RPMI7951 (cell line): ENCODE measurements at places on chromosomes 13 and 19.
A peak's percentile ranks its signal among the peaks of the same experiment; 100 is the strongest.

GRCh38 chr19:55198651-55199050 is 10.7 kb downstream of the PTPRH start:
- no peak for DNase-seq

GRCh38 chr19:47447470-47448359 is 24.0 kb downstream of the SLC8A2 start:
- peak; percentile 56 for DNase-seq

DNA sequence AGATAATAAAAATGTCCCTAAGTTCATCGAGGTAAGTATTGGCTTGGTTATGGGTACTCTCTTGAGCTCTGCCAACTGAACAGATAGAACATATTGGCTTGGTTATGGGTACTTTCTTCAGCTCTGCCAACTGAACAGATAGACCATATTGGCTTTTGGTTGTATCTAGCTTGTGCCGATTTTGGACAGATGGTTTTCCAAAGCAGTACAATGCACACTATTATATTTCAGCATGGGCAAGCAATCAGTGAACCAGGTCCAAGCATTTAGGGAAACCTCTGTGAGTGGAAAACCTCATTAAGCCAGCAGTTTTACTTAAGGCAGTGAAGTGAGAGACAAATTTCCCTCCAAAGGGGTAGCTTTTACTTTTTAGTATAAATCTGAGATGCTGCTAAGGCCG is 1440.5 kb upstream of the SPRY2 start:
- DNase-seq, result no peak

DNA sequence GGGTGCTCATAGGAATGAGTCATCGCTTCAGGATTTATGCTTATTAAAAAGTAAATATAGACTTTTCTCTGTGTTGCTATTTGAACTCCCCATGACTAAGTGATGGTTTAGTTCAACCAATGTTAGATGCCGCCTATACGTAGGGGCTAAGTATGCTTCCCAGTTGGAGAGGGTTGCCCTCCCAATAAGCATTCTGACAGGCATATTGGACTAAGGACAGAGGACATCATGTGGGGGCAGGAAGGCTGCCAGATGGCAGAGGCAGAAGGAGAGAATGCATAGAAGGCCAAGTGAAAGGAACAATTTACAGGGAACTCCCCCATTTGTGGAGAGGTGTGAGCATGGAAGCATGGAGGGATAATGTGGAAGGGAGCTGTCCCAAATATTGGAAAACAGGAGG is 318.4 kb upstream of the OBI1 start:
- DNase-seq, result no peak

GRCh38 chr19:4897146-4897545 is 5.5 kb downstream of the ARRDC5 start:
- no peak for DNase-seq

GRCh38 chr19:40466219-40466984 is 399 bp upstream of the SPTBN4 start:
- no peak for DNase-seq

GRCh38 chr13:39020853-39021462 is 16.9 kb downstream of the PROSER1 start:
- DNase-seq, result no peak

DNA sequence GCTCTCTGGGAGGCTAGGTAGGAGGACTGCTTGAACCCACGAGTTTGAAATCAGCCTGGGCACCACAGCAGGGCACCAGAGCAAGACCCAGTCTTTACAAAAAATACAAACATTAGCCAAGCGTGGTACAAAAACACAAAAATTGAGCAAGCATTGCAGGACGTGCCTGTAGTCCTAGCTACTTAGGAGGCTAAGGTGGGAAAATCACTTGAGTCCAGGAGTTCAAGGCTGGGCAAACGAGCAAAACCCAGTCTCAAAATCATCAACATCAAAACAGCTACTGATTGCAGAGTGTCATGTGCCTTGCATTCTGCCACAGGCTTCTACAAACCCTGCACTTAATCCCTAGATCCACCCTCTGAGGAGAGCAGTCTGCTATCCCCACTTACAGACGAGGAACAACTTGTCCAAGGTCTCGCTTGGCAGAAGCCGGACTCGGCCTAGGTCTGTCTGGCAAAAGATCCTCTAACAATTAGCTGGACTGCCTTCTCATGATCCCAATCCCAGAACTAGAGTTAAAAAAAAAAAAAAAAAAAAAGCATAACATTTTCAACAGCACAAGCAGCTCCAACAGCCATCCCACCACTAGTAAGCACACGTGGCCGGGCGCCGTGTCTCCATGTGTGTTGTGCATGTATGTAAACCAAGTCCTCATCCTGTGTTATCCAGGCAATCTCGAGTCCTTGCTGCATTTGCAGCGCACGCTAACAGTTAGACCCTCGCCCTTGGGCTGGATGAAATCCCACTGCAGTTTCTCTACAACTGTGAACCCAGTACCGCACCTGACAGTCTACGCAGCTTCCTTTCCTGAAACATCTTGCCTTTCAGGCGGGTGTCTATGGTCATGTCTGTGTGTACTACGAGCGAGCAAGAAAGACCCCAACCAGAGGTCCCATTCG is 2.0 kb downstream of the PPP6R1 start:
- DNase-seq, result no peak

DNA sequence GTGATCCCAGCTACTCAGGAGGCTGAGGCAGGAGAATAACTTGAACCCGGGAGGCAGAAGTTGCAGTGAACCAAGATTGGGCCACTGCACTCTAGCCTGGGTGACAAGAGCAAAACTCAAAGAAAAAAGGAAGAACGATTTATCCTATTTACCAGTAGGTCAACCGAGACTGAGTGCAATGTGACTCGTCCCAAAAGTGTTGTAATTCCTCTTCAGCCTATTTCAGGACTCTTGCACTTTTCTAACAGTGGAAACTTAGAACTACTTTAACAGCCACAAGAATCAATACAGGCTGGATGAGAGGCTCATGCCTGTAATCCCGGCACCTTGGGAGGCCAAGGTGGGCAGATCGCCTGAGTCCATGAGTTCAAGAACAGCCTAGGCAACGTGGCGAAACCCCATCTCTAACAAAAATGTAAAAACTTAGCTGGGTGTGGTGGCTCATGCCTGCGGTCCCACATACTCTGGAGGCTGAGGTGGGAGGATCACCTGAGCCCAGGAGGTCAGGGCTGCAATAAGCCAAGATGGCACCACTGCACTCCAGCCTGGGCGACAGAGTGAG is 4.3 kb upstream of the NR1H2 start:
- DNase-seq, result no peak

GRCh38 chr13:19156013-19156825 is 25.4 kb downstream of the TUBA3C start:
- DNase-seq, result no peak

DNA sequence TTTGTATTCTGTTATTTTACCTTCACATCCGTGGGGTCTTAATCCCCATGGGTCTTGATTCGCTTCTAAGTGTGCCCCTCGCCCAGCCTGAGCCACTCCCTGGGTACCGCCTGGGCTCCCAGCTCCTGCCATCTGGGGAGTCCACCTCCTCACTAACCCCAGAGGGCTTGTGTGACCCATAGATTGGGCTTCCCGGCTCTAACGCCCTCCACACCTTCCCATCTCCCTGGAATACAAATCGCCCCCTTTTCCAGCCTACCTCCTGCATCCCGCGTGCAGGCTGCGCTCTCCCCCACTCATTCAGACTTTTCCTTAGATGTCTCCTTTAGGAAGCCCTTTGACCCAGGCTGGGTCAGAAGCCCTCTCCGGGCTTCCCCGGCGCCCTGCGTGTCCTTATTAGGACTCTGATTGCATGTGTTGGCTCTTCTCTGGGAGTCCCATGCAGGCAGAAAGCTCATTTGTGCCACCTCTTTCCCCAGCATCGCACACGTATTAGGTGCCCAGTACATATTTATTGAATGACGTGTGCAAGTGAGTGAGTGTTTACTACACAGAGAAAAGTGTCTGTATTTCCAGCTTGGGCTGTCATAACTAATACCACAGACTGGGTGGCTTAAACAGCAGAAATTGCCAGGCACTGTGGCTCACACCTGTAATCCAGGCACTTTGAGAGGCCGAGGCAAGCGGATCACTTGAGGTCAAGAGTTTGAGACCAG is 757 bp downstream of the CCDC124 start:
- DNase-seq, result peak; percentile 39

DNA sequence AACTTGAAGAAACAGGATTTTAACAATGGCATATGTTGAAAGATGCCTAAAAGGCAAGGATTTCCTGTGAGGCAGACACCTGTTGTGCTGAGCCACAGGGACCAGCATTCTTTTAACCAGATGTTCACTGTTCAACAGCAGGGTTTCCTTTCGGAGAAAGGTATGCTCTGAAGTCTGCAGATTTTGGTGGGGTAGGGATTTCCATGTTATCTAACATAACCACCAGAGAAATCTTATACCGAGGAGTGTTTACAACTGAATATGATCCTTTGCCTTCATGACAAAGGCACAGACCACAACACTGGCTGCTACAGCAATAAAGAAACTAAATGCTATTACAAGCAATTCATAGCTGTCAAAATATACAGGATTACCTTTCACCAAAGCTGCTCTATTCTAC is 48.1 kb downstream of the MPHOSPH8 start:
- DNase-seq, result no peak

- peak; percentile 53 for DNase-seq
These were observed 6.2 kb downstream of the TLE6 start for GRCh38 chr19:2983351-2984214.

DNA sequence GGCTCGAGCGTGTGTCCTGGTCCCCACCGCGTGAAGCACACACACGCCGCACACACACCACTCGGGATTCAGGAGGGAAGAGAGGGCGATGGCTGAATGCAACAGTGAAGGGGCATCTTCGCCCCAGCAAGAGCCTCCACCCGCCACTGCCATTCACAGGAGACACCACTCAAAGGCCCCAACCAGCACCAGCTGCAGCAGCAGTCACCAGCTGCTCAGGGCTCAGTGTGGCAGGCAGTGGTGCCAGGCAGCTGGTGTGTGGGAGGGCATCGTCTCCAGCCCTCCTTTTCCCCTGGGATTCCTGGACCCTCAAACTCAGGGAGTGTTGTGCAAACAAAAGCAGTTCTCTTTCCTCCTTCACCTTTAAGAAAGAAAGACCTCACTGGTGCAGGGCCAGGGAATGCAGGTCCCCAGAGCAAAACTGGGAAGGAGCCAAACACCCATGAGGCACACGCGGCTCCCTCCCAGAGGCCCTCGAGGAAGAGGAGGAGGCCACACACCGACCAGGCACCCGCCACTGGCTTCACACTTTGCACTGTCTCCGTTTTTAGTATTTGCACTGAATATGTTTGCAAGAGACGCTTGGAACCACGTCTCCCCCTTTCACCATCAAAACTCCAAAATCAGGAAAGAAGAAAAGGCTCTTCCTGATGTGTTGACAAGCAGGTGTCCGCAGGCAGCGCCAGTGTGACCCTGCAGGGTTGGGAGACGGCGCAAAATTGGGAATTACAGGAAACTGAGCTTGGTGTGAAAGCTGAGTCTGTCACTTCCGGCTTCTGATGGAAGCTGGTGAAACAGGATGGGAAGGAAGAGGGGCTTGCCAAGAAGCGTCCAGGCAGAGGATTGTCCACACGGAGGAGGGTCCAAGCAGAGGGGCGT is 26.4 kb upstream of the F7 start:
- no peak for DNase-seq

DNA sequence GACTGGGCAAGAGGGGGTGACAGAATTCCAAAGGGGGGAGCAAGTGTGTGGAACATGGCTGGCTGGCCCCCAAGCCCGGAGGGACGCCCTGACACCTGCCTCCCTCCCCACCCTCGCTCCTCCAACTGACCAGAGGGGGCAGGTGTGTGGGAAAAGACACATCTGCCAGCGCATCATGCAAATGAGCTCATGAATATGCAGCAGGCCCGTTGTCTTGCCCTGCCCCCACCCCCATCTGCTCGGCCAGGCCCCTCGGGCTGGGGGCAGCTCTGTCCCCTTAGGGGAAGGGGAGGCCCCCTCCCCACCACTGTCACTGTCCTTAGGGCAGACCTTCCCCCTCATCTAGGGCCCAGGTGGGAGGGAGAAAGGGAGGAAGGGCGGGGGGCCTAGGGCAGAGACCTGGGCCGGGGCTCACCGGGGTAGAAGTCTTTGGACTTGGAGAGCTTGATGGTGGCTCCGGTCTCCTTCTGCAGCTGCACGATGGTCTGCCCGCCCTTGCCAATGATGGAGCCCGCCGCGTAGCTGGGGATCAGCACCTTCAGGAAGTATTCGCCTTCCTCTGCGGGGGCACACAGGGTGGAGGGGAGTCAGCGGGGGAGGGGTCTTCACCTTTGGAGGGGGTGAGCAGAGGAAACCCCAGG is 12.9 kb downstream of the NOVA2 start:
- no peak for DNase-seq
